Aorta (tissue), 5 donors: ENCODE measurements at places on chromosomes 1 and 21. TPM values are rescaled to one million over a fixed set of nuclear protein-coding genes. Genes with fewer than 3 reads are reported as not detected.

IGSF5 gene
- not detected for total RNA-seq

DCDC2B gene
- total RNA-seq: not detected

AADACL4 gene
- total RNA-seq: not detected

OR2T29 gene
- not detected for total RNA-seq

PPIAL4G gene
- 0.09 TPM for total RNA-seq

PDPN gene
- total RNA-seq: 16.6 TPM

OR2T2 gene
- total RNA-seq: not detected

WASF2 gene
- 164 TPM for total RNA-seq

GPR157 gene
- 7.9 TPM for total RNA-seq

ZFP69 gene
- total RNA-seq: 3.5 TPM

URB1 gene
- 34.2 TPM for total RNA-seq

LCE1F gene
- total RNA-seq: not detected

GNL2 gene
- 43.4 TPM for total RNA-seq

DYNLT5 gene
- 10.3 TPM for total RNA-seq

DNA sequence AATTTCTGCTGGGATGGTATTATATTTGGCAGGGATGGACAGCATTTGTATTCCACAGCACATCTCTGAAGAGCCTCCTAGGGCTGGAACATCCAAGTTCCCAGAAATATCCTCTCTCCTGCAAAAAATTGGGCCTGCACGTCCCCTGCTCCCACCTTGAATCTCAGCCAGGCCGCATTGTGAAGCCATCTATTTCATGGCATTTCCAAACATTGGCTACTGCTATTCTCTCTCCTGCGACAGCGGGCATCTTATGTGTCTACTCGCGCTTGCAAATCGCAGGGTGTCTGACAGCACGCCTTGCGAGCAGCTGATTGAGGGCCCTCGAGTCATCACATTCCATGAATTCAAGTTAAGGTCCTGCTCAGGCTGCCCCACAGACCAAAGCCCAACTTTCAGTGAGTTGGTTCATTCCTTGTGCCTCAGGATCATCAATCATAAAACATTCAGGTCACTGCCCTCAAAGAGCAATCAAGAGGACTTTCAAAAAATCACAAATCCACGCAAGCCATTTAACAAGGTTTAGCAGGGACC lies 15.8 kb downstream of the RGS8 start:
- DNase-seq: no peak

DNA sequence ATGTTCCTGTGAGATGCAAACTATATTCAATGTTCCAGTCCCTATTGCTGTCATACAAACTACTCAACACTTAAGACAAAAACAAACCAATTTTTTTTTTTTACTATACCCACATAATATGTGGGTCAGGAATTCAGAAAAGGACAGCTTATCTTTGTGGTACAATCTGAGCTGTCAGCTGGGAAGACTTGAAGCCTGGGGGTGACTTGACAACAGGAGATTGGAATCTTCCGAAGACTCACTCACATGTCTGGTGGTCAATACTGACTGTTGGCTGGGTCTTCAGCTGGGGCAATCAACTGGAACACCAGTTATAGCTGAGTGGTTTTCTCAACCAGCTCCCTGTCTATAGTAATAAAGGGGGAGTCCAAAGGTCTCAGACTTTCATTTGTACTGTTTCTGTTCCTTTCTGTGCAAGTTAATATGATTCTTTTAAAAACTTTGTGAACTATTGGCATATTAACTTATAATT lies 81.7 kb upstream of the ATP1B1 start:
- DNase-seq: no peak

DNA sequence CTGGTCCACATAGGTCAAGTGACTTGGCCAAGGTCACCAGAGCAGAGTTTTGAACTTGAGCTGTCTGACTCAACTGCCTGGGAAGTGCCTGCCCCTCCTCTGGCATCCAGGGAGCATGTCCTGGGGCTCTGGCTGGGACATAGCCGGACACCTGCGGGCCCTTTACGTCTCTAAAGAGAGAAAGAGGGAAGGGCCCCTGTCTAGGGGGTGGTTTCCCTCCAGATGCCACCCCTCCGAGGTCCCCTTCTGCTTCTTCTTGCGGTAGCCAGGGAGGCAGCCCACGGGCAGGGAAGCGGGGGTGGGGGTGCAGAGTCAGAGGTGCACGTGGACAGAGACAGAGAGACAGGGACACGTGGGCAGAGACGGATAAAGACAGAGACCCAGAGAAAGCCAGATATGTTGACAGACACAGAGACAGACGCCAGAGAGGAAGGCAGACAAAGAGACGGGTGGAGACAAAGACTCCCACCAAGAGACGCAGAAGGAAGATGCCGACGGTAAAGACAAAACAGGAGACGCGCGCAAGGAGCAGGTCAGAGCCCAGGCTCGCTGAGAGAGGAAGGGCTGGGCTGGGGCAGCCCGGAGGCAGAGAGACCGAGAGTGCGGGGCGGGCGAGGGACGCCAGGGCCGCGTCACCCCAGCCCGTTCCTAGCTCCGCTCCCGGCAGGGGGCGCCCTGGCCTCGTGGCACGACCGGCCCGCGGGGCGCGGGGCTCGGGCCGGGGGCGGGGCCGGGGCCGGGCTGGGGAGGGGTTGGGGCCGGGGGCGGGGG lies 458 bp upstream of the ALPL start:
- DNase-seq: peak; percentile 66

GRCh38 chr1:53070621-53071020 lies 8.6 kb downstream of the PODN start:
- DNase-seq: no peak

GRCh38 chr21:31920275-31920674 lies 47.5 kb downstream of the HUNK start:
- DNase-seq: no peak

DNA sequence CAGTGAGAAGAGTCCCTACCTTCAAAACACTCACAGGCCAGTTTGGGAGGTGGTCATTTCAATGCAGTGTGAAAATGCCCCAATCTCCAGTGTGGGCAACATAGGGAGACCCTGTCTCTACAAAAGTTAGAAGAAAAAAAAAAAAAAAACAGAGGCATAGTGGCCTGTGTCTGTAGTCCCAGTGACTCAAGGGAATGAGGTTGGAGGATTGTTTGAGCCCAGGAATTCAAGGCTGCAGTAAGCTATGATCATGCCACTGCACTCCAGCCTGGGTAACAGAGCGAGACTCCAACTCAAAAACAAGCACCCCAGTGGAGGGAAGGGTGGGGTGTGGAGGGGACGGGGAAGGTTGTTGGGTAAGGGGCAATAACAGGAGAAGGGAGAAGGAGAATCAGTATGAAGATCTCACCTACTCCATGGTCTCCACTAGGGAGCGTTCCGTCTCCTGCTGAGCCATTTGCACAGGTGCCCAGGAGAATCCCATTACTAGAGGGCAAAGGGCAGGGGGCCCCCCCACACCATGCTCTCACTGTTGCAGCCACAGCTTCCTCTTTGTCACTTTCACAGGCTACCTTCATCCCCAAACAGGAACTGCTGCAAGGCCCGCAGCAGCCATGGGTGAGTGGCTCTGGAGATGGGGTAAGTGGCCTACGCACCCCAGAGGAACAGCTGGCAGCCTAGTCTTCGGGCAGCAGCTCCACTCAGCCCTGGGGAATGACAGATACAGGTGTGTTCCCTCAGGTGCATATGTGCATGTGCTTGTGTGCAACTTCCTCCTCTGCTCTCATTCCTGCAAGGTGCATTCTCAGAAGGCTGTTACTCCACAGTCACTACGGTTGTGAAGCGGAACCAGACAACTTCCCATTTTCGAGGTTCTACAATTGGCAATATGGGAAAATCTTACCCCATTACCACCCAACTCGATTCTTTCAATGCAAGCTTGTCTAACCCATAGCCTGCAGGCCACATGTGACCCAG lies 87.9 kb upstream of the LYST start:
- peak; percentile 63 for DNase-seq

- no peak for DNase-seq
These were observed 109.9 kb upstream of the SLC25A33 start for GRCh38 chr1:9429342-9429711.

DNA sequence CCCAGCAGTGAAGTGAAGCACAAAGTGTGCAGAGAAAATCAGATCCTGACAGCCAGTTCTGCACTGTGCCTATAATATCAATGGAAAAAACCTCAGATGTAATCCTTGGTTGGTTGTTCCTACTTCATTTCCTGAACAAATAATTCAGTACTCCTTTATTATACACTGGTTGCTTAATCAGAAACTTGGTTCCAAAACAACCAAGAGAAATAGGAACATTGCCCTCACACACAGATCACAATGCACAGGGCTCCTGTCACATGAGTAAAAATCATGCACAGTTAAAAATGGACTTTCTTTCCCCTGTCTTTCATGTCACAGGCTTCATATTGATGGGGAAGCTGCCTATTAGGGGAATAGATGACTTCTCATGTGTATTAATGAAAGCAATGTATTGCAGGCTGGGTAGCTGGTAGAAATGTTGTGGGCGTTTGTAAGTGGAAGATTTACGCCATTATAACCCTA lies 9.7 kb downstream of the DNASE2B start:
- DNase-seq: no peak

DNA sequence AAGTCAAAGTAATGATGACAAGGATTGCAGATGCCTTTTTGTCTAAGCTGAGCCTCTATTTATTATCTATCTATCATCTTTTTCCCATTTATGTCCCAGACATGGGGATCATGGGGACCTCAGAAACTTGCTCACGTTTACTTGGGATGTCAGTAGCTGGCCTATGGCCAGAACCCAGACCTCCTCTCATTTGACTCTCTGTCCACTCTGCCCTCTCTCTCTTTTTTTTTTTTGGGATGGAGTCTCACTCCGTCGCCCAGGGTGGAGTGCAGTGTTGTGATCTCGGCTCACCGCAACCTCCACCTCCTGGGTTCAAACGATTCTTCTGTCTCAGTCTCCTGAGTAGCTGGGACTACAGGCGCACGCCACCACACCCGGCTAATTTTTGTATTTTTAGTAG lies 3.7 kb upstream of the ID3 start:
- DNase-seq: no peak

DNA sequence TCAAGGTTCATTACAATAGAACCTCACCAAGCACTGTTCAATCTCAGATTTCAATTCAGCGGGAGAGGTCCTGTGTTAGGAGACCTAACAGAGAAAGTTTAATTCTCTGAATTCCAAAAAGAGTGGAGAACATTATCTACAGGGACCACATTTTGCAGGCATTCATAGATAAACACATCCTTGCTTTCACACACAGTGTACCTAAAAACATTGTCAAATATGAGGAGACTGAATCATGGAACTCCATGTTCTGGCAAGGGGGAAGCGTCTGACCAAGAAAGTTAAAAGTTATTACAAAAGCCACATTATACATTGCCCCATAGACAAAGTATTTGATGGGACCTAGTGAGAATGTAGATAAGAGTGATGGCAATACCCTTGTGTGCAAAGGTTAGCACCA lies 21.1 kb upstream of the PPP1R15B start:
- no peak for DNase-seq

DNA sequence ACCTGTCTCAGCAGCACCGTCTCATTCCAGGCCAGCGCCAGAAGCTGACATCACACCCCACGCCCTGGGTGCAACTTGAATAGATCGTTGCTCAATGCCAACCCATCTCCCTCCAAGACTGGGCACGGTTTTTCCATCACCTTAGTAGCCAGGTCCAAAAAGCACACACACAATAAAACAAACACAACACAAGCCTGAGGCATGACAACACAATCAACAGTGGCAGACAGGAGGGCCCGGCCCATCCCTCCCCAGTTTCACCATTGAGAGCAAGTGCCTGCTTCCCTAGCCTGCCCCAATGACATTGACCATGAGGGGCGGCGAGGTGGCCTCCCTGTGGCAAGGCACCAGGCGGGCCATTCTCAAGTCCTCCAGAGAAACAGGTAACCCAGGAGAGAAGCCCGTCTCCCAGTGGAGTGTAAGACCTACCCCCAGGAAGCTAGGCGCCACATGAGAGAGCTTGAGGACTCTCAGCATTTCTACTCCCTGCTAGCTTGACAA lies 2.7 kb downstream of the IFFO2 start:
- DNase-seq: no peak

- peak; percentile 24 for DNase-seq
These were observed 28.8 kb downstream of the ABCG1 start for GRCh38 chr21:42247716-42248115.

DNA sequence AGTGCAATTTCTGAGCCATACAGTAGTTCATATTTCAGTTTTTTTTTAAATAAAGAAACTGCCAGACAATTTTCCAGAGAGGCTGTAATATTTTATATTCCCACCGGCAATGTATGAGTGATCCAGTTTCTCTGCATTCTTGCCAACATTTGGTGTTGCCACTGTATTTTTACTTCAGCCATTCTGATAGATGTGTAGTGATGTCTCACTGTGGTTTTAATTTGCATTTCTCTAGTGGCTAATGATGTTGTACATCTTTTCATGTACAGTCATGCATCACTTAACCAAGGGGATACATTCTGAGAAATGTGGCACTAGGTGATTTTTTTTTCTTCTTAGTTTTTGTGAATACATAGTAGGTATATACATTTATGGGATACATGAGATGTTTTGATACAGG lies 99.6 kb downstream of the CENPF start:
- no peak for DNase-seq

DNA sequence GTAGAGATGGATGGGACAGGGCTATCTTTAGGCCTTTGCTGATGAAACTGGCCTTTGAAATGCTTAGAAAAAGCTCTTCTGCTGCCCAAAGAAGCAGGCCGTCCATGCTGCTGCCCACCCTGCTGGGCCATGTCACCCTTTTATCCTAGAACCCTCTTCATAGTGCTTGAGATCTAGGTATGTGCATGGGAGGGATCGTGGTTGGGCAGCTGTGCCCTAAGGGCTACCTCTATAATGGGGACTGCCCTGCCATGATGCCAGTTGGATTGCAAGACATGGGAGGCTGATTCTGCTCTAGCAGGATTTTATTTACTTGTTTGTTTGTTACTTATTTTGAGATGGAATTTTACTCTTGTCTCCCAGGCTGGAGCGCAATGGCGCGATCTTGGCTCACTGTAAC lies 69.0 kb downstream of the HHAT start:
- DNase-seq: no peak

DNA sequence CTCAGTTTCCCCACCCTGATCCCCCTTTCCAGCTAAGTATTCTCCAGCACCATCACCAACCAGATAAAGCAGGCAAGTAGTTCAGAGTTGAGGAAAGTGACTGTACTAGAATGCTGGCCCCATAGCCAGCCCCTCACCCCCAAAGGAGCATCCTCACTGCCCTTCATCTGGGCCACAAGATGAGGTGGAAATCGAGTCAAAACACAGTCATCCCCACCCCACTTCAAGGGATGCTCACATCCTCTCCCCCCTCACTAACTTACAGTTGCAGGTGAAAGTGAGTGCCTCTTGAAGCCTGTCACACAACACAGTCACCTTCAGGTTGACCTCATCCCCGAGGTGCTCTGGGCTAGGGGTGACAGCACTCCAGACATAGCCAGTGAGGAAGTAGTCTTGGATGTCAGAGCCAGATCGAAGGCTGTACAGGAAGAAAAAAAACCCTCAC lies 30.4 kb downstream of the PIK3C2B start:
- DNase-seq: no peak

- no peak for DNase-seq
These were observed 33.7 kb downstream of the FAM163A start for GRCh38 chr1:179776831-179777230.

GRCh38 chr1:224528900-224529299 lies 87.2 kb upstream of the CNIH3 start:
- DNase-seq: no peak

- DNase-seq: no peak
These were observed 20.8 kb downstream of the SCYL3 start for GRCh38 chr1:169872906-169873305.

- no peak for DNase-seq
These were observed 109.6 kb downstream of the AKT3 start for GRCh38 chr1:243740255-243740999.
